Activated CD8-positive, alpha-beta memory T cell treated with anti-CD3 and anti-CD28 coated beads, Interleukin-2, amount 50 U/mL, for 48 hours (primary cell): ENCODE measurements at places on chromosomes 11 and 22.
A peak's percentile ranks its signal among the peaks of the same experiment; 100 is the strongest.

GRCh38 chr11:93846411-93846810 lies 4.0 kb downstream of the VSTM5 start:
- DNase-seq, result no peak

DNA sequence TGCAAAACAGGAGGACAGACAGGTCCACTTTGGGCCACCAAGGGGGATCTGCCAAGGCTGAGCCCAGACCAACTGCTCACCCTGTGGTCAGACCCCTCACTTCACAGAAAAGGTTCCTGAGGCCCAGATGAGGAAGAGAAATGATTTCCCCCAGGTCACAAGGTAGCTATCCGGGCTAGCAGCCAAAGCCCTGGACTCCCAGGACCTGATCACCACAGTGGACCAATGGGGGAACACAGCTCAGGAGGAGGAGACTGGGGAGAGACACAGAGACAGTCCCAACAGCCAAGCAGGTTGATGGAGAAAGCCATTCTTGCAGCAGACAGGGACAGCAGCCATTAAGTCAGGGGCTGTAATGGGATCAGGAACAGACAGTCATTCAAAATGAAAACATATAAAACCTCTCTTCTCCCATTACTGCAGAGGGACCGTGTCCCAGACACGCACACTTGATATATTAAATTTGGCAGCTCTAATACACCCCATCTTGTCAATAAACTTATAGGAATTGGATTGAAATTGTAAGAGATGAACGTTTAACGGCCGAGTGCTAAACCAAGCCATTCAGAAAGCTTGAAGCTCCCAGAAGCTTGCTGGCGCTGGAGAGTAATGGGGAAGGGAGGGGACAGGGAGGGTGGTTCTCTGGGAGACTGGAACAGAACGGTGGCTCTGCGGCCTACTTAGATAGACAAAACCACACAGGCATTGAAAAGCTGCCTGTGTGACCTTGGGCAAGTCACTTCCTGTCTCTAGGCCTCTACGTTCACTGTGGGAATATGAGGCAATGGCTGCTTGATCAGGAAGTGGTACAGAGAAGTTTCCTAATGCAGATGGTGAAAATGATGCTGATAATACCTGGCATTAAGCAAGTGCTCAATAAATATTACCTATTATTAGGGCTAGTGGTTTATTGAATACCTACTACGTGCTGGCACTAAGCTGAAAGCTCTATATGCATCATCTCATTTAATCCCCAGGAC lies 16.0 kb downstream of the ZMAT5 start:
- no peak for DNase-seq

DNA sequence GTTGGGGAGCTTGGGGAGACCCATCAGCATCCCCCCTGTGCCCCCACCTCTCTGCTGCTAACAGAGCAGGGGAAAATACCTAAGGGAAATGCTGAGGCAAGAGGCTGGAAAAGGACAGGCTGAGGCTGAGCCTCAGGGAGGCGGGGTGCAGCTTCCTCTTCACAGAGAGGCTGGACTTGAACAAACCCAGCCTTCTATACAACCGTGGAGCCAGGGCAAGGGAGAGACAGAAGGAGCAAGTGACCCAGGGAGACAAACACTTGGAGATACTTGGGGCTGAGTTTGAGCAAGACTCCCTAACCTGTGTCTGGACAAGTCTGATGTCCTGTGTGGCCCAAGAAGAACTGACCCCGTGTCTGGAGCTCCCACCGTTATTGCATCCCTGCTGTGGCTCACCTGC lies at the start of gene SLCO2B1:
SLCO2B1 (plus strand) TSS at position 229 of the 400 bp plus-strand sequence. CDS start 275 bp downstream, outside the sequence.
- DNase-seq, result no peak

DNA sequence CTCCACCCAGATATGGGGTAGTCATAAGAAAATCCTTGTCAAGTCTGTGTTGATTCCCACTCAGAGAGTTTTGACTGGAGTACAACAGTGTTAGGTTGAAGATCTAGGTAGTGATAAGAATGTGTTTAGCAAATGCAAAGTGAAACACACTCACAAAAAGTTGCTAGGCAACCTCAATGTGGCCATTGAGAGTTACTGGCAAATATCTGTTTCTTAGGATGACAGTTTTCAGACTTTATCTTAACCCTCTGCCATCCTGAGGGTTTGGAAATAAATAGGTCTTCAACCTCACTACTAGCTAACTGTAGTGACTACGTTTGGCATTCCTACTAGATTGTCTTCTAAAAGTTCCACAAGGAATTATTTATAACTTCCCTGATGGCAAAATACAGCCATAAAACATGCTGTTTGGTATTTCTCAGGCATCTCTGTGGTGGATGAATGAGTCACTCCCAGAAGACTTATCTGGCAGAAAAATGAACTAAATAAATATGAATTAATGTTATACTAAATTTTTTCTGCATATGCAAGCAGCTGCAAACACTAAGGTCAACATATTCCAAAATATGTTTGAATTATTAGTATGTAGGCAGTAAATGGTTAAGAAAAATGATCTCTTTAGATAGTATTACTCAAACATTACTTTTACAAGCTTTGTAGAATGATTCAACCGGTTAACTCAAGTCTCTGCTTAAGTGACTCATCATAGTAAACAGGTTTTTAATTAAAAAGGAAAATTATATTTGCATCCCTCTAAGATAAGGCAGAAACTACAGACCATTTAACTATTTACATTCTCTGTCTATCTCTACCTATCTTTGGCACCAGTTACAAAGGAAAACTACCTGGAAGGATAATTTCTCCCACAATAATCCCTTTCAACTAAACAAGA lies 17.1 kb upstream of the SYTL2 start:
- no peak for DNase-seq

DNA sequence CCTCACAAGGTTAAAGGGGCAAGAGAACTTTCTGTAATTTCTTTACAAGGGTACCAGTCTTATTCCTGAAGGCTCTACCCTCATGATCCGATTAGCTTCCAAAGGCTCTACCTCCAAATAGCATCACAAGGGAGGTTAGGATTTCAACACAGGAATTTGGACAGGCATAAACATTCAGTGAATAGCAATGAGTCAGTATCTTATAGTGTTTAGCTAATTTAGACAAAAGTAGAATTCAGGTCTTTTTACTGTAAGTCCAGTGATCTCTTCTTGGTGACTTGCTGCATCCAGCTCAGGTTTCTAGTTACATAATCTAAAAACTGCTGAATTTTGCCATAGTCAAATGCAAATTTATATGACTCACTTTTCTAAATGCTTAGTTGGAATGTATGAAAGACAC lies 1995.6 kb upstream of the RAG2 start:
- DNase-seq, result no peak

DNA sequence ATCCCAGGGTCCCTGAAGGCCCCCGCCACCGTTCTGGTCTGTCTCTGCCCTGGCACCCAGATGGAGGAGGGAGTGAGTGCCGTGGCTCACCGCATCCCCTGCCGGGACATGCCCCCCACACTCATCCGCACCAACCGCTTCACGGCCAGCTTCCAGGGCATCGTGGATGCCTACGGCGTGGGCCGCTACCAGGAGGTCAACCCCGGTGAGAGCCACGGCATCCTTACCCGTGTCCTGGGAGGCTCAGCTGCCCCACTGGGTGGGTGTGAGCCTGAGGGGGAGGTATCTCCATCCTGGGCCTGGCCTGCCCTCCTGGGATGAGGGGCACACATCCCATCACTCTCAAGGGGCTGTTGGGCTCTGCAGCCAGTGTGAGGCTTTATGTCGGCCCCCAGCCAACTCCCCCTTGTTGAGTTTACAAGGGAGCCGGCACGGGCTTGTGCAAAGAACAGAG lies 6.1 kb downstream of the TCIRG1 start:
- DNase-seq, result no peak

DNA sequence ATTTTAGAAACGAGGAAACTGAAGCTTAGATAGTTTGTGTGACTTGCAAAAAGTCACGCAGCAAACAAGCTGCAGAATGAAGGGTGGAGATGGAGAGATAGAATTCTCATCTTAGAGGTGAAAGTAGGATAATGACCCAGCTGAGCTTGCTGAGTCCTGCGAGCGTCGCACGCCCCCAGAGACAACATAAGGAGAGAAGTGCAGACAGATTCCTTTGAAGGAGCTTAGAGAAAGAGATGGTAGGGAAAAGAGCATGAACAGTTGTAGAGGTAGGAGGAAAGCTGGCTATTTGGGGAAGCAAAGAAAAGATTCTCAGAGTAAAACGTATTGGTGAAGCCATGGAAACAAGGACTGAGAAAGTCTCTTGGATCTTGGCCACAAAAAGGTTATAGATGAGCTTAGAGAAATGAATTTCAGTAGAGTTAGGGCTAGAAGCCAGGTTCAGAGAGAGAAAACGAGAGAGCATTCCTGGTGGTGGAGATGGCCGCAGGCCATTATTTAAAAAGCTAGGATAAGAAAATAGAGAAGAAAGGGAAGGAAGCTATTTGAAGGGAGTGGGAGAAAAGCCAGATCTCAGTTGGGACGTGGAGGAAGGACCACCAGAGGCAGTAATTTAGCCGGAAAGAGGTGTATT lies 44.8 kb downstream of the FAM83F start:
- DNase-seq, result no peak

DNA sequence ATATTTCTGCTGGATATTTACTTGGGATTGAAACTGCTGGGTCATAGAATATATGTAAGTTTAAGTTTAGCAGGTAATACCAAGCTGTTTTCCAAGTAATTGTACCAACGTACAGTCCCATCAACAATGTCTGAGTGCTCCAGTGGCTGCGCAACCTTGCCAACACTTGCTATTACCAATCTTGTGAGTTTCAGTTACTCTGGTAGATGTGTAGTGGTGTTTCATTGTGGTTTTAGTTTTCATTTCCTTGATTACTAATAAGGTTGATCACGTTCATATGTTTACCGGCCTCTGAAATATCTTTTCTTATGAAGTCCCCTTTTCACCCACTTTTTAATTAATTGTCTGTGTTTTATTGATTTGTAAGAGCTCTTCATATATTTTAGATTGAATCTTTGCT lies 370.6 kb upstream of the CADM1 start:
- no peak for DNase-seq

GRCh38 chr11:10480760-10481159 lies 25.7 kb downstream of the AMPD3 start:
- DNase-seq, result no peak

- DNase-seq, result no peak
Measured at GRCh38 chr11:78161962-78162371, 22.5 kb upstream of the ALG8 start.

DNA sequence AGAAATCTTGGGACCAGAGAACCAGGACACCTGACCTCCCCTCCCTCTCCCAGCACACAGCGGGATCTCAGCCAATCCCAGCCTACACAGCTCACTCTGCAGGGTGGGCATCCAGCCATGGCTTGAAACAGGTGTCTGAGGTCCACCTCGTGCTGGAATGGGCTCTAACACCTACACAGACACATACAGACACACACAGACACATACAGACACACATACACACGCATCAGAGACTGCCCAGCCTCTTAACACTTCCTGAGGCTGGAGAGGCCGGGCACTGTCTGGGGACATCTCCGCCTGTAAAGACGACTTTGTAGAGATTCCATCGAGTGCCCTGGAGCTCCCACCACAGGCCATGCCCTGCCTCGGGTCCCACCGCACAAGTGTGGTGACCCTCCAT lies 36.7 kb downstream of the CAPN1 start:
- peak; percentile 44 for DNase-seq

DNA sequence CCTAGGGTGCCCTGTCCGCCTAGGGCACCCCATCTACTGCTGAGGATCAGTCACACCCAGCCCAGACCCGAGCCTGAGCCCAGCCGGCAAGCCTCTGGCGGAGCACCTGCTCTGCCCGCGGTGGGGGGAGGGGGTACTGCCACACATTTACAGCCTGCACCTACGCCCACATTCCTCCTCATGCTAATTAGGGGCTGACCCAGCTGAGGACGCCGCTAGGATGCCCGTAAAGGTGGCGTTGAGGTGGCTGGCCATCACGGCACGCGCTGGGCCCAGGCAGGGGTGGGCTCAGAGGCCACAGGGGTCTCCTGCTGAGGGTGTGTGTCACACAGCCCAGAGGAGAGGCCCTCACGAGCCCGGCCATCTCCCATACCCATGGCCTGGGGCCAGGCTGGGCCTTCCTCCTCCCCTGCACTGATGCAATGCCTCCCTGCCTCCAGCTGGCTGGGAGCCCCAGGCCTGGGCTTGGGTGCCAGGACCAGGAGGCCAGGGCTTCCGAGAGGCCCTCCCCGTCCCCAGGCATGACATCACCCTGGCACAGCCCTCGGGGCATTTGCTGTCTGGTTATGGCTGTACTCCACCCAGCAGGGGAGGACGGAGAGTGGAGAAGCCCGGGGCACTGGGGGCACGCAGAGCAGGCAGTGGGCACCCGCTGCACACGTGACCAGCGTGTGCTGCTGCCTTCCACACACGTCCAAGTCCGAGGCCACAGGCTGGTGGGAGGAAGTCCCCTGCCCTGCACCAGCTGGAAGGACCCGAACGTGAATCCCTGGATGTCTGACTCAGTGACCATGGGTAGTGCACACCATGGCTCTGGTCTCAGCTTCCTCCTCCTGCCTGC lies 12.7 kb downstream of the DUSP8 start:
- no peak for DNase-seq

DNA sequence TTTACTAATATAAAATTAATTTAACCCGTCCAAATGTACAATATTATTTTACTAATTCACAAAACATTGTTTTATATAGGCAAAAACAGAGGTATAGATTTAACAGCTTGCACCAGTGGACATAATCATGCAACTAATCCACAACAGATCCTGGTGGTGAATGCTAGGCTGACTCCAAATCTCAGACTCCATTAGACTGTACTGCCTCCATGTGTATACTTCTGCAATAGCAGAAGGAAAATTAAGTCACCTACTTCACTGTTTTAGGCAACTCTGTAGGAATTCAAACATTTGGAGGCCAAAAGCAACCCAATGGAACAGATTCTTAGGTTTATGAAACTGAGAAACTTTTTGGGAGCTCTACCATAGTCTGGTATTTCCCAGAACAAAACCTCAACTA lies 30.0 kb upstream of the RAB39A start:
- no peak for DNase-seq

DNA sequence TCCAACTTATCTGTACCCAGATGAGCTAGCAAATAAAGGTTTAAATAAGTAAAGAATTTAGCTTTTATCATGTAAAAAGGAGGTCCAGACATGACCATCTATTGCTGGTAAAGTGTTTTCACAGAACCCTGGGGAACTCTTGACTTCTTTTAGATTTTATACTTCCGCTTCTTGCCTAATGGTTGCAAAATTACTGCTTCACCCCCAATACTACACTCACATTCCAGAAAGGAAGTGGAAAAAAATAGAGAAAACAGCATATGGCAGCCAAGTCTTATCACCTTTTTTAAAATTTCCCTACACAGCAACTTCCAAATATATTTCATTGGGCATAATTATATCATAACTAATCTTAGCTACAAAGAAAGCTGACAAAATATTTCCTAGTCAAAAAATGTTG lies 12.1 kb downstream of the BBOX1 start:
- DNase-seq, result no peak
